Keratinocyte (primary cell): ENCODE measurements at places on chromosomes 4 and X. TPM values are rescaled to one million over a fixed set of nuclear protein-coding genes. Genes with fewer than 3 reads are reported as not detected.

GRCh38 chrX:87732133-87732532, 214.5 kb downstream of the KLHL4 start:
- no peak for DNase-seq

- no peak for DNase-seq
These were observed 185.5 kb downstream of the RAB28 start for GRCh38 chr4:13298655-13299054.

The ERCC6L gene
- 0.52 to 4.1 TPM (median 3.4 TPM) in 3 replicates for polyA plus RNA-seq

- no peak for DNase-seq
These were observed 430.5 kb upstream of the PABPC4L start for GRCh38 chr4:134632056-134632455.

The GRIA3 gene
- 0.10 TPM in 1 of 3 replicates, not detected in the others for polyA plus RNA-seq

DNA sequence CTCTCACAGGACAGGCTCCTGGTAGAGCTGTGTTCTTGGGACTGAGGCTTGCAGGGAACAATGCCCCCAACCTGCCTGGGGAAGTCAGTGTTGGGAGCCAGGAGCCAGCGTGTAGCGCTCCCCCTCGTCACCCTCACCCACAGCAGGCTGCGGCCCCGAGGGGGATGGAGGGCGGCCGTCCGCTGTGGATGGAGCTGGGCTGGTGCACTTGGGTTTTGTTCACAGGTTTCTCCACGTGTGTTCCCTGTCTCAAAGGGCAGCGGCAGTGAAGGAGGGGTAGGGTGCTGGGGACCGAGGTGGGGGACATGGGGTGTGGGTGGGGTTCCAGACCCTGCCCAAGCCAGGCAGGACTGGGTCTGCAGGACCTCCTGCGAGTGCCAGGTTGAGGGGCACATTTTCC, 69.1 kb downstream of the RGS12 start:
- DNase-seq = no peak

The MYL5 gene
- polyA plus RNA-seq = 6.4 to 12.5 TPM (median 8.0 TPM) in 3 replicates

DNA sequence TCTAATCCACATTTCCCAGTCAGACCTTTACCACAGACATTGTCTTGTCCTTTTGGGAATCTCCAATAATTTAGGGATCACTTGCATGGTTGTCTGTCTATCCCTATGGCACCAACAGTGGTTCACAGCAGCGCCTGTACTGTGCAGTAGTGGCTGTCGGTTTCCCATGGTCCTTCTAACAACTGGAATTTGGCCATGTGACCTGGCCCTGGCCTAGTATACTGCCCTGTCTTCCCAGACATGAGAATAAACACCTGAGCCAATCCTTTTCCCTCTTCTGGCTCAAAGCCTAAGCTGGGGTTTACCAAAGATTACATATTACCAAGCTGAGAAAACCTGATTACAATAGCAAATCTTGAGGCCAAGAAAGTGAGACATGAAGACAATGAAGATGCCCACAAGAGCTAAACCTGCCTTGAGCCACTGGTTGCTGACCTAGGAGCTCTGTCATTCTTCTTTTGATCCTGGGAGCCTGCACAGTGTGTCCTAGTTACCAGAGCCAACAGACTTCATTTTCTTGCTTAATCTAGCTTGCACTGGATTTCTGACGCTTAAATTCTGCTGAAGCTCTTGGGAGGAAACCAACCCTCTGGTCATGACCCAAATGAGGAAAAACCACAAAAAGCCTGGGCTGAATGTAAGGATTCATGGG, 92.1 kb downstream of the SCD5 start:
- DNase-seq = no peak

The KLB gene
- 0.03 TPM in 1 of 3 replicates, not detected in the others for polyA plus RNA-seq

The CCNG2 gene
- 47.4 to 96.9 TPM (median 58.5 TPM) in 3 replicates for polyA plus RNA-seq

DNA sequence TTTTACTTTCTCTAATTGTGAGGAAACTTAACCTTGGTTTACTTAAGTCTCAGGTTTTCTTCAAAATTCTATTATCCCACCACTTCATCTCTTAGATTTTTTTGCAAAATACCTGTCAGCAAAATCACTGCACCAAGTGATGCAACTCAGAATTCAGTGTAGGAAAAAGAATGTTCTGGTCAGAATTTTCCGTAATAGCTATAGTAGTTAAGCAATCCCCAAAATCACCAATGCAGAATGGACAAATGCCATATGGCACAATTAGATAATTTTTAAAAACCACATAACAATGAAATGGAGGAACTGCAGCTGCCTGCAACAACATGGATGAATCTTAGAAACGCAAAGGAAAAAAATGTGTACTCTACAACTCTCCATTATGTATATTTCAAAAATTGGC, 373.1 kb downstream of the NAF1 start:
- DNase-seq = no peak

GRCh38 chr4:98446499-98447375, 185.6 kb downstream of the RAP1GDS1 start:
- peak; percentile 36 for DNase-seq

- no peak for DNase-seq
These were observed 240.6 kb downstream of the CBR4 start for GRCh38 chr4:168769416-168769815.

GRCh38 chrX:11412715-11413623, 119.8 kb downstream of the AMELX start:
- no peak for DNase-seq

GRCh38 chr4:158155656-158156356, 17.0 kb downstream of the GASK1B start:
- DNase-seq = no peak

The GAGE12J gene
- not detected in 3 replicates for polyA plus RNA-seq

DNA sequence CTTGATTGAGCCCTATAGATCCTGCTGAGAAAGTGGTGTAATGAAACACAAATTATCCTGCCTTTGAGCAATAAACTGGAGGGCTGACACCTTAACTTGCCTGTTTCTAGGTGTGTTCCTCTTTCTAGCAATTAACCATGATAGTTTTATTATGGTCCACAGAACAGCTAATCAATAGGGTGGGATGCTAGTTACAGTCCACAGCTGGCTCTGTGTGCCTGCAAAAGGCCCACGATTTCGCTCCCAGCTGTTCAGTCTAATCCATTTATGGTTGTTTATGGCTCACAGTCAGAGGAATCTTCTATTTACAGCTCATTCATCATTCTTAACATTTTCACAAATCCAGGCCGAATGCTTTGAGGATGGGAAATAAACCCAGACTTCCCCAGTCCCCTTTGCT, 674.9 kb downstream of the SMARCA1 start:
- DNase-seq = no peak

DNA sequence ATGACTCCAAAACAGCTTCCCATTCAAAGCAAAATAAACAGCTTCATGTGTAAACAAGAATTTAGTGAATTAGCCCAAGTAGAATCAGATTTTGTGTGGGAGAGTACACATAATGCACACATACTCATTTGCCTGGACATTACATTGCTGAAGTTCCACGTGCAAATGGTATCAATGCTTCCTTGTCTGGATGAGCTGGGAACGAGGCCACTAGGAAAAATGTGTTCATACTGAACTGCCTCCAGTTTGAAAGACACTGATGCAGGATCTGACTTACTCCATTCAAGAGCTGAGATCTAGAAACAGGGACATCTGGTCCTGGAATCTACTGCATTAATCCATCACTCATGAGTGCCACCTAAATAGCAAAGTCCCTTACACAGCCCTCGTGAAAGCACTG, 228.0 kb downstream of the APBB2 start:
- DNase-seq = no peak
